NCI-H1092 (cell line): ENCODE measurements at places on chromosomes 6 and 20.

DNA sequence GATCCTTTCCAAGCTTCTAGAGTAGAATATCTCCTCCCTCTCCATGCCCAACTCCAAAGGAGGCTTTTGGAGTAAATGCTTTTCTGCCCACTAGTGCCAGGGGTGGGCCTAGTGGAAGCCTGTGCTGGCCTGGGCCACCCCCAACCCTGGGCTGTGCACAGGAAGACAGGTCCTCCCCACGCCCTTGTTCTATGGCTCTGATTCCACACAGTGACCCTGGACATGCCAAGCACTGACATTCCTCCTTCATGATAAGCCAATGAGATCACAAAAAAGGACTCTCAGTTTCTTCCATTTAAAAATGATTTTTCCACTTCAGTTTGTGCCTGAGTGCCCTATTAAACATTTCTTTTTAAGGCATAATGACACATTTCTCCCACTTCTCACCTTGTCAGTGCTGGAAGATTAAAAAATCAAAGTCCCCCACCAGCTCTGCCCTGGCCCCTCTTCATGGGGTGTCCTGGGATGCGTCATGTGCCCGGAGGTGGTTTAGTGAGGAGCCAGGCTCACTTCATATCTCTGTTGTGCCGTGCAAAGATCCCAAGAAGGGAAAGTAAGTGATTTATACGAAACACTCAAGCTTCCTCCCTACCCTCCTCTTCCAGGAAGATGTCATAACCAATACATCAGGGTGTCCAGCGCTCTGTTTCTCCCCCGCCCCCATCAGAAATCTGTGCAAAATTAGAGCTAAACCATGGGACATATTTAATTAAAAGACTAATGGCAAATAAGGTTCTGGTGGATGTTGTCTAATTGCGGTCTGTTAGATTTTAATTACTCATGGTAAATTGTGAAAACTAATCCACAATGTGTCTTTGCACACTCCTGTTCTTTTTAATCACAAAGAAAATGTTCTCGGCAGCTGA is 255.0 kb downstream of the NRN1 start:
- no peak for DNase-seq

DNA sequence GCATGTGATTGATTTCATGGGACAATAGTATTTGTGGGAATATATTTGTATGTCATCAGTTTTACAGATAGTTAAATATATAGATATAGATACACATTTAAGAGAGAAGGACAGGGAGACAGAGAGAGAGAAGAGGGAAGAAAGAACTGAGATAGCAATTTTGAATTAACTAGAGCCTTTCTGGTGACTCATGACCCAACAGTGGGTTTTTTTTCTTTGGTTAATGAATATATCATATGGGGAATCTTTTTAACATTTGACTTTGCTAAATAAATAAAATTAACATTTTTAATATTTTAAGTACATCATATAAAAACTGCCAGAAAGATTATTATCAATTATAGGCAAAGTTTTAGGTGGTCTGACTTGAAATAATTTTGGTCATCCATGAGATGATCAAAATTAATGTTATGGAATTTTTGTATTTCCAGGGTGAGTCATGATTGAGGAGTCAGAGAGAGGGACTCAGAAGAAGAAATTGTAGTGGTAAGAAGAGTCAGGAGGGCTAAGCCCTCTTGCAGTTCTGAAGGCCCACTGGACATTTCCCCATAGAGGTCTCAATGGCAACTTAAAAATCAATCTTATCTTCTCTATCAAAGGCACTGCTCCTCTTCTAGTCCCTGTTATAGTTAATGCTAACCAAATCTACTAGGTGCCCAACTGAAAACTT is 508.1 kb upstream of the MAP3K7 start:
- no peak for DNase-seq

- no peak for DNase-seq
Measured at GRCh38 chr6:73340048-73340447, 14.0 kb downstream of the DPPA5 start.

GRCh38 chr6:65745614-65746013 is 38.6 kb upstream of the EYS start:
- DNase-seq = no peak

- DNase-seq = no peak
Measured at GRCh38 chr6:22829070-22829469, 259.7 kb downstream of the HDGFL1 start.

DNA sequence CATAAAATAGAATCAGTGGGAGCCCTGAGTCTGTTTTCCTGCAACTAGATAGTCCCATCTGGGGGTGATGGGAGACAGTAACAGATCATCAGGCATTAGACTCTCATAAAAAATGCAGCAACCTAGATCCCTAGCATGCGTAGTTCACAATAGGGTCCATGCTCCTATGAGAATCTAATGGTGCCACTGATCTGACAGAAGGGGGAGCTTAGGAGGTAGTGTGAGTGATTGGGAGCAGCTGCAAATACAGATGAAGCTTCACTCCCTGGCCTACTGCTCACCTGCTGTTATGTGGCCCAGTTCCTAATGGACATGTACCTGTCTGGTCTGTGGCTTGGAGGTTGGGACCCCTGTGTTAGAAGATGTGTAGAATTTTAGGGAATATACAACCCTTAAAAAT is 904.5 kb upstream of the EPHA7 start:
- no peak for DNase-seq

GRCh38 chr20:48771542-48771941 is 56.3 kb downstream of the PREX1 start:
- no peak for DNase-seq
